Activated CD8-positive, alpha-beta memory T cell treated with anti-CD3 and anti-CD28 coated beads, Interleukin-2, amount 10 ng/mL, durations not matched to agents 7 days and 5 days (primary cell): ENCODE measurements at places on chromosomes 13 and 19. TPM values are rescaled to one million over a fixed set of nuclear protein-coding genes. Genes with fewer than 3 reads are reported as not detected.

Gene STK24
- total RNA-seq: 134 TPM

Gene TSKS
- total RNA-seq: 0.47 TPM

Gene THSD8
- total RNA-seq: 27.9 TPM

Gene PSG3
- total RNA-seq: not detected

Gene ASPDH
- total RNA-seq: not detected

Gene ZFR2
- total RNA-seq: 0.26 TPM

DNA sequence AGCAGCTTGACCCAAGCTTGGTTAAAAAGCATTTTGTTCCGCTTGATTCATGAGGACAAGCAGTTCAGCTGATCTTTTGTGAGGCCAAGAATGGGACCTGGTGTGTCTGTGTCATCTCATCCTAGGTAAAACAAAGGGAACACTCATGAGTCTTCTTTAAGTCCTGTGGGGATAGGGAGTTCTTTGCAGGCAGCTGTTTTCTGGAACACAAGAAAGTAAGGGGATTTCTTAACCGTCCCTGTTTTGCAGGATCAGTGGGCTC, 134.5 kb upstream of the TMTC4 start:
- peaks cover 43% of the 10 kb centered on the region for H3K27me3 ChIP-seq
- H3K4me3 ChIP-seq: no peak overlapping the region
- H3K4me1 ChIP-seq: no peaks in the 10 kb centered on the region
- no peak overlapping the region for H3K27ac ChIP-seq
- DNase-seq: no peak

DNA sequence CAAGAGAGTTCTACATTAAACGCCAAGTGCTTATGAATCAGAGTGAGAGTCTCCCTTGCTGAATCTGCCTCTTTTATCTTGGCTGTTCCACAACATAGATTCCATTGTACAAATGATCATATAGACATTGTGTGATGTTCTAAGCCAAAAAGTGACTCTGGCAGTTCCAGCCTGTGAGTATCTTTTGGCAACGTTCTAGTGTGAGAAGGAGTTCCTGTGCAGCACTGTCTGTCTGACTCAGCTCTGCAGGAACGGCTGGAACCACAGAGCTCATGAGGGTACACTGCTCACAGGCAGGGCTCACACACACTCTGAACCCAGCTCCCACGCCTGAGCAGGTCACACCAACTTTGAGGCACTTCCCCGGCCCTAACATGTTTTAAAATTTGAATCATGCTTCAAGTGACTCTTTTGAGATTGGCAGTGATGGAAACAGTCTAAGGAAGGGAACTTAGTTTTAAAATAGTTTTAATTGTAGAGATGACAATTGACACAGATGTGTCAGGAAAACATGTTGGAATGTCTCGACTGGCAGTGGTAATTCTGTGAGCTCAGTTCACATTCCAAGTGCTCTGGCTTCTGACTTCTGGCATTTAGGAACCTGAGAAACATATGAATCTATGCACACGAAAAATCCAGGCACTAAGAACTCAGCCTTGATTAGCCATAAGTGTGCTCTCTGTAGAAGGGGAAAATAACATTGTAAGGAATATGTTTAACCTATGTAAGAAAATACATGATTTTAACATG, 272.0 kb downstream of the UQCRFS1 start:
- H3K36me3 ChIP-seq: no peaks in the 10 kb centered on the region
- no peak overlapping the region for H3K4me3 ChIP-seq
- no peak overlapping the region for H3K27ac ChIP-seq
- H3K4me1 ChIP-seq: no peaks in the 10 kb centered on the region
- DNase-seq: no peak

DNA sequence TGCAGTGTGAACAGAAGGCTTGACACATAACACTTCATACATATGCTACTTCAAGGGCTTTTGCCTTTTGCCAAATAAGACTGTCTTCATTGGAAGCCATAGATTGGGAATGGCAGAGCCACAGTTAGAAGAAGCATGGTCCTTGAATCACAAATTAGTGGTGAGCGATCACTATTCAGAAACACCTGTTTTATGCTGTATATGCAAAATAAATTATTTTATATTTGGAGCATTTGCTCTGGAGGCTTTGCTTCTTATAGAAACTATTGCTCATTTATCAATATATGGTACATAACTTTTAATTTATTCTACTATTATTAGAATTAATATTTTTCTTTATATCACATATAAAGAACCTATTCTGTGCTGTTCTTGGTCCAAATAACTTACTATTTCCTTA, 270.4 kb upstream of the SPRY2 start:
- no peak overlapping the region for H3K4me3 ChIP-seq
- no peak for DNase-seq
- no peaks in the 10 kb centered on the region for H3K36me3 ChIP-seq
- no peaks in the 10 kb centered on the region for H3K27me3 ChIP-seq
- H3K4me1 ChIP-seq: no peaks in the 10 kb centered on the region

GRCh38 chr19:7203332-7203731, 90.9 kb downstream of the INSR start:
- no peak overlapping the region for H3K4me3 ChIP-seq
- H3K4me1 ChIP-seq: peaks cover 17% of the 10 kb centered on the region
- no peak overlapping the region for H3K27ac ChIP-seq
- no peaks in the 10 kb centered on the region for H3K36me3 ChIP-seq

- no peak for DNase-seq
- no peak overlapping the region for H3K4me3 ChIP-seq
- H3K36me3 ChIP-seq: no peaks in the 10 kb centered on the region
- no peaks in the 10 kb centered on the region for H3K27me3 ChIP-seq
Measured at GRCh38 chr13:110057052-110057451, 249.9 kb downstream of the COL4A1 start.

- DNase-seq: no peak
- H3K27me3 ChIP-seq: no peaks in the 10 kb centered on the region
- H3K27ac ChIP-seq: no peak overlapping the region
- H3K4me1 ChIP-seq: no peaks in the 10 kb centered on the region
- no peak overlapping the region for H3K4me3 ChIP-seq
Measured at GRCh38 chr13:54574791-54575190, 1546.2 kb downstream of the OLFM4 start.

DNA sequence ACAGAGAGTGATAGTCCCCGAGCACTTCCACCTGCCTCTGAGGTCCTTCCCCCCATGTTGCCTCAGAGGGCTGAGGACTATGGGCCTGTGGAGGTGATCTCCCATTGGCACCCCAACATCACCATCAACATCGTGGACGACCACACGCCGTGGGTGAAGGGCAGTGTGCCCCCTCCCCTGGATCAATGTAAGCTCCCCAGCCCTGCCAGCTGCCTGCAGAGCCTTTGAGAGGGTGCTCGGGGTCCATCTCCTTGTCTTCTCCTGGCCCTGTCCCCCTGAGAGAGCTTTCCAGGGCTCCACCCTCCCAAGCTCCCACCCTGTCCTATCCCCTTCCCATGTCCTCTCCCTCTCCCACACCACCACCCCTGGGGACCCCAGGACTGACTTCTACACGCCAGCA, 14.9 kb upstream of the RELB start:
- H3K27ac ChIP-seq: no peak overlapping the region
- peaks cover 2% of the 10 kb centered on the region for H3K36me3 ChIP-seq
- no peak for DNase-seq
- H3K4me1 ChIP-seq: peaks cover 4% of the 10 kb centered on the region

- no peaks in the 10 kb centered on the region for H3K27me3 ChIP-seq
- DNase-seq: no peak
- no peaks in the 10 kb centered on the region for H3K4me1 ChIP-seq
- no peak overlapping the region for H3K4me3 ChIP-seq
Measured at GRCh38 chr13:51355217-51355616, 15.7 kb downstream of the SERPINE3 start.

GRCh38 chr13:104641309-104641708, 1575.1 kb upstream of the SLC10A2 start:
- H3K4me3 ChIP-seq: no peak overlapping the region
- H3K27ac ChIP-seq: no peak overlapping the region
- no peak for DNase-seq
- H3K4me1 ChIP-seq: no peaks in the 10 kb centered on the region
- no peaks in the 10 kb centered on the region for H3K27me3 ChIP-seq

GRCh38 chr19:54388802-54389139, 24.0 kb upstream of the LAIR1 start:
- peak overlapping the region; percentile 80 for H3K4me3 ChIP-seq
- DNase-seq: peak; percentile 59
- H3K36me3 ChIP-seq: no peaks in the 10 kb centered on the region
- peak overlapping the region; percentile 85 for H3K27ac ChIP-seq
- H3K4me1 ChIP-seq: peaks cover 38% of the 10 kb centered on the region

DNA sequence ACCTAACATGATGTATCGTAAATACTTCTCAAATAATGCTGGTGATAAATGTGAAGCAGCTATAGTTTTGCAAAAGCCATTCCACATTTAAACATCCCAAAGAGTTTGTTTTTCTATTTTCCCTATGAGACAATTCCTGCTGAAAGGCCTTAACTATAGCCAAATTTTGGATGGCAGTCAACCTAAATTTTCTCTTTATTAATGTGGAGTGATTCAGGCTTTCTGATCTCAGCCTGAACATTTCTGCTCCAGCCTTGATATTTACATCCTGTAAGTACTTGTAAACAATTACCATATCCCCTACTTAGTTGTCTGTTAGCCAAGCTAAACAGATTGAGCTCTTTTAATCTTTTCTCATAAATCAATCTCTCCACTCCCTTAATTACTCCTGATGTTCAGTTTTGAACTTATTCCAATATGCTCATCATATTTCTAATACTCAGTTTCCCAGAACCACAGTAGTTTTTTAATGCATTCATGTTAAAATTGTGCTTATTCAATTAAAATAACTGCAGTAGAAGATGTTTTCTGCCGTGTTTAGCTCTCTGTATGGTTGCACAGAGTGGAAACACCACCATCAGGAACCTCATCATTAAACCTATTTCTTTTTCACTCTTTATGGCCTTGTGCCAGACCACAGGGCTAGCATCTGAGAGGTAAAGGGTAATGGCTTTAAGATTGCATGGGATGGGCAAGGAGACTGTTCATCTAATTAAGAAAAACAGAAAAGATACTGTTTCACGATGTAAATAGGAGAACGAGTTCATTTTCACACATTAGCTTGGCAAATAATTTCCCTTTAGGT, 1235.2 kb upstream of the SLC10A2 start:
- no peak overlapping the region for H3K27ac ChIP-seq
- DNase-seq: no peak
- H3K4me3 ChIP-seq: no peak overlapping the region
- no peaks in the 10 kb centered on the region for H3K4me1 ChIP-seq

DNA sequence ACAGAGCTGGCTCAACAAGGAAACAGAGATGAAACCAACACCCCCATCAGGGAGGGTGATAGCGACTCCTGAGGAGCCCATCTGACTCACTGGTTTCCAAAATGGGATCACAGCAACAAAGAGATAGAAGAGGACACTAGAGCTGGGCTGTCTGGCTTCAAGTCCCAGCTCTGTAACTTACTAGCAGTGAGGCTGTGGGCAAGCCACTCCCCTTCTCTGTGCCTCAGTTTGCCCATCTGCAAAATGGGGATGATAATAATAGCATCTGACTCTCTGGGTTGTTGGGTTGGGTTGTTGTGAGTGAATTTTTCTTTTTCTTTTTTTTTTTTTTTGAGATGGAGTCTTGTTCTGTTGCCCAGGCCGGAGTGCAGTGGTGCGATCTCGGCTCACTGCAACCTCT, 14.3 kb downstream of the IGSF23 start:
- H3K27ac ChIP-seq: no peak overlapping the region
- H3K4me3 ChIP-seq: no peak overlapping the region
- DNase-seq: no peak
- no peaks in the 10 kb centered on the region for H3K27me3 ChIP-seq

- H3K4me3 ChIP-seq: no peak overlapping the region
- no peak overlapping the region for H3K27ac ChIP-seq
- no peaks in the 10 kb centered on the region for H3K36me3 ChIP-seq
- H3K4me1 ChIP-seq: no peaks in the 10 kb centered on the region
- no peak for DNase-seq
- H3K27me3 ChIP-seq: no peaks in the 10 kb centered on the region
Measured at GRCh38 chr13:96768524-96768923, 225.8 kb downstream of the OXGR1 start.

- H3K4me1 ChIP-seq: peaks cover 11% of the 10 kb centered on the region
- H3K36me3 ChIP-seq: no peaks in the 10 kb centered on the region
- peaks cover 19% of the 10 kb centered on the region for H3K27me3 ChIP-seq
Measured at GRCh38 chr13:102907886-102908515, 62.2 kb downstream of the ERCC5 start.

- H3K27me3 ChIP-seq: peaks cover 19% of the 10 kb centered on the region
- H3K4me1 ChIP-seq: no peaks in the 10 kb centered on the region
- DNase-seq: no peak
- no peak overlapping the region for H3K27ac ChIP-seq
Measured at GRCh38 chr13:46858163-46858562, 38.7 kb downstream of the HTR2A start.

DNA sequence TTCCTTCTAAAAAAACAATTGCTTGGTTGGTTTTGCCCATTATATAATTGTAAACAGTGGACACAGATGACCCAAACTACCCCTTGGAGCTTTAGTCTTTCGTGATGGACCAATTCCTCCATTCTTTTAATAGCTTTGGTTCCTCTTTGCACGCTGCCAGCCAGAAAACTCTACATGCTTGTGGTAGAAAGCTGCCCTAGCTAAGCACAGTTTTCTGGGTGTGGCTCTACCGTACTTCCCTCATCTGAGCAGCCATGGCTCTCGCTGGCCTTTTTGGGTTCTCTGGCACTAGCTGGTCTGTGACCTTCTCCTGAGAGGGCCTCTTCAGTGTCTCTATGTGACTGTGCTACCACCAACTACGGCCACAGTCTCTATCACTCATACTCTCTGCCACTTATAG, 29.9 kb upstream of the CEBPA start:
- no peak for DNase-seq
- H3K27ac ChIP-seq: no peak overlapping the region
- no peak overlapping the region for H3K4me3 ChIP-seq
- H3K27me3 ChIP-seq: peaks cover 3% of the 10 kb centered on the region

DNA sequence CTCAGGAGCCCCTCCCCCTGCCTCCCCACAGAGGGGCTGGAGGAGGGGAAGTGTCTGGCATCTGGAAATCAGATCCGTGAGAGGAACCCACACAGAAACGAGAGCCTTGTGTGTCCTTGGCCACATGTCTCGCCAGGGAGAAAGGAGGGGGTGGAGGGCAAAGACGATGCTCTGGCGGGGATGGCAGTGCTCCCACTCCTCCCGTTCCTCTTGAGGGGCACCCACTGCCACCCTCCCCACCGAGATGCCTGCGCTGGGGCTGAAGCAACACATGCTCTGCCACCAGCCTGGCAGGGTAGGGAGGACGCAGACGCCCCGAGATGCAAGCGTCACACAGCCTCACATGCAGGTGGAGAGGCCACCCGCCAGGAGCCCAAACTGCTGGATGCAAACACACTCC, 2.8 kb downstream of the ADGRL1 start:
- H3K27ac ChIP-seq: no peak overlapping the region
- H3K27me3 ChIP-seq: peaks cover 29% of the 10 kb centered on the region
- H3K36me3 ChIP-seq: peaks cover 2% of the 10 kb centered on the region
- no peak for DNase-seq
- H3K4me1 ChIP-seq: peaks cover 17% of the 10 kb centered on the region
- H3K4me3 ChIP-seq: no peak overlapping the region

DNA sequence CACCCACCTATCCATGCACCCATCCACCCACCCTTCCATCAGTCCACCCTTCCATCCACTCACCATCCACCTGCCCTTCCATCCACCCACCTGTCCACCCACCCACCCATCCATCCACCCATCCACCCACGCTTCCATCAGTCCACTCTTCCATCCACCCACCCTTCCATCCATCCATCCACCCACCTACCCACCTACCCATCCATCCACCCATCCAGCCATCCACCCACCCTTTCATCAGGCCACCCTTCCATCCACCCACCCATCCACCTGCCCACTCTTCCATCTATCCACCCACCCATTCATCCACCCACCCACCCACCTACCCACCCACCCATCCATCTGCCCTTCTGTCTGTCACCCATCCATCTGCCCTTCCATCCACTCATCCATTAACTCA, 17.0 kb downstream of the KLHL26 start:
- H3K27ac ChIP-seq: no peak overlapping the region
- H3K4me3 ChIP-seq: no peak overlapping the region
- no peaks in the 10 kb centered on the region for H3K36me3 ChIP-seq
- H3K4me1 ChIP-seq: no peaks in the 10 kb centered on the region
- DNase-seq: no peak
